Breast epithelium (tissue), 4 donors: ENCODE measurements at places on chromosomes 5 and 9. TPM values are rescaled to one million over a fixed set of nuclear protein-coding genes. Genes with fewer than 3 reads are reported as not detected.

- peak overlapping the region; percentile 21 for H3K27ac ChIP-seq
- H3K36me3 ChIP-seq = no peaks in the 10 kb centered on the region
- DNase-seq = no peak
- H3K4me3 ChIP-seq = no peak overlapping the region
- no peaks in the 10 kb centered on the region for H3K4me1 ChIP-seq
Measured at GRCh38 chr5:151592855-151593408, 1.8 kb upstream of the FAT2 start.

GRCh38 chr5:2149195-2149539 is 266.4 kb upstream of the IRX4 start:
- DNase-seq = no peak
- H3K4me1 ChIP-seq = no peaks in the 10 kb centered on the region
- H3K36me3 ChIP-seq = no peaks in the 10 kb centered on the region
- no peak overlapping the region for H3K4me3 ChIP-seq

GRCh38 chr9:79765466-79765865 is 193.7 kb downstream of the TLE4 start:
- no peak for DNase-seq
- no peaks in the 10 kb centered on the region for H3K27me3 ChIP-seq
- H3K27ac ChIP-seq = peak overlapping the region; percentile 31
- no peaks in the 10 kb centered on the region for H3K36me3 ChIP-seq
- H3K4me3 ChIP-seq = no peak overlapping the region

DNA sequence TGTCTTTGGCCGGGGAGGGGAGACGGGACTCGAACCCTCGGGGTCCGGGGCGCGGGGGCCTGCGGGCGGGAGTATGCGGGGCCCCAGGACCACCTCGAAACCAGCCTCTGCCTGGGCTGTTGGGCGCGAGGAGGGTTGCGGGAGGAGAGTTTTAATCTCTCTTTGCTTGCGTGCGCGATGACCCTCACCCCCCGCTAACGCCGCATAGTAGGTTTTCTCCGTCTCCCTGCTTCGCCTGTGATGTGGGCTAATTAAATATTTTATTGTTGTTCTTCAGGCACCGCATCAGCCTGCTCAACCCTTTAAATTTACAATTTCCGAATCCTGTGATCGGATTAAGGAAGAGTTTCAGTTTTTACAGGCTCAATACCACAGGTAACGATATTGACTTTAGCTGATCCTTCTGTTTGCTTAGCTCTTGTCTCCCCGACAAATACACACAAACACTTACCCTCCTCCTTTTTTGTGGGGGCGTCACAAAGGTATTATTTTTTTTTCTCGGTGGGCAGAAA is 1.7 kb downstream of the TLE4 start:
- H3K36me3 ChIP-seq = no peaks in the 10 kb centered on the region
- H3K27ac ChIP-seq = peak overlapping the region; percentile 97
- no peak for DNase-seq
- no peaks in the 10 kb centered on the region for H3K4me1 ChIP-seq

DNA sequence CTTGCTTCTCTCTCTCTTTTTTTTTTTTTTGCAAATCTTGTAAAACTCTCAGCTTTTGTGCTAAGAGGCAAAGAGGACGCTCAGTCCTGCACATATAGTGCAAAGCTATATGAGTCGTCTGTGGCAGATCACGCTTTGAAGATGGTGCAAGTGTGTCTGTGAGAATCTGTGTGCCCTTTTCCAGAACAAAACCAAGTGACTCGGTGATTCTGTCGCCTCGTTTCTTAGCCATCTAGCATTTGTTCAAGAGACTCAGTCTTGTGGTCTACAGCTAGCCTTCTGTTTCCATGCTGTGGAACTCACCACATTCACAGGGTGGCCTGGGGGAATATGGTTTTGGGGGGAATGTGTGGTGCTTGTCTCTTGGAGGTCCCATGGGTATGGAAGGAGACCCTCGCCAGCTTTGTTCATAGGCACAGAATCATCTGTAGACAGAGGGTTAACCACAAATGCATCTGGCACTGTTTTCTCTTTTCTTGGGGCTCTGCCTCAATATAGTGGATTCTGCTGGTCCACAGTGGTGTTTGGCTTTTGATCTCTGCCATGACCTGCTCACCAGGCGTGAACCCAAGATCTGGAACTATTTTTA is 82.1 kb downstream of the C9orf152 start:
- no peaks in the 10 kb centered on the region for H3K27me3 ChIP-seq
- DNase-seq = no peak
- no peaks in the 10 kb centered on the region for H3K36me3 ChIP-seq

DNA sequence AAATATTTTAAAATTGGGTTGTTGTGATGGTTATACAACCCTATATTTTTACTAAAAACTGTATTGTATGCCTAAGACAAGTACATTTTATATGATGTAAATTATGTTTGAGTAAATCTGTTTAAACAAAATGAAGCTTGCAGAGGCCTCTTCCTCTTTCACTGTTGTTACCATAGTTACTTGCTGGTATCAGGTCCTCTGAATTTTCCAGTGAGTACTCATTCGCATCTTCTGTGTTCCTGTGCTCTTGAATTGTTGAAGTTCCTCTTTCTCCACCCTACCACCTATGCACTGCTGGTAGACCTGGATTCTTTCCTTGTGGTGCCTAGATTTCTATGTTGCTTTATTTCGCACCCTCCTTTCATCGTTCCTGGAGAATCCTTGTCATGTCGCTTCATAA is 938.5 kb upstream of the ACO1 start:
- no peak overlapping the region for H3K4me3 ChIP-seq
- H3K27me3 ChIP-seq = no peaks in the 10 kb centered on the region
- DNase-seq = no peak

DNA sequence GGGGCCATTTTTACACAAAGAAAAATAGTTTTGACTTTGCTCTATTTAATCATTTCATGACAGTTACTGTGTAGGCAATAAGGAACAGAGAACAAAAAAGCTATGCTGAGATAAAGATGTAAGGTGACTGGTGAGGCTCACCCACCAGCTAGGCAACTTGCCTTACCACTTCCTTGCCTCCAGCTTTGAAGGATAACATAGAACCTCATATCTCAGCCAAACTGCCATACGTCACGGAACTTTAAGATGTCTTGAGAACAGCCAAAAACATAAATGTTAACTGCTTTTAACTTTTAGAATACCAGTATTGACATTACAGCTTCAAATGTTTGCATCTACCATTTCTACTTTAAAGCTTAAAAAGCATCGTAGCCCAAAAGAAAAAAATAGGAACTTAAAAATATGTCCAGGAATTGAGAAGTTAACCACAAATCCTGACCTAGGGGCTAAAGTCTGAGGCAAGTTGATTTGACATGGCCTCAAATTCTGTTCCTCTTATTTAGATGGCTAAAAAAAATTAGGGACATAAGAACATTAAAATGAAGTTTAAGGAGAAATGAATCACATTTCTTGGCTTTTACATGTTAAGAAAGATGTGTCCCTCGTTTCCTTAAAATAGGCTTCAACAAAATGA is 7.7 kb upstream of the GCNT4 start:
- H3K27ac ChIP-seq = no peak overlapping the region
- H3K4me3 ChIP-seq = no peak overlapping the region
- no peaks in the 10 kb centered on the region for H3K36me3 ChIP-seq
- H3K4me1 ChIP-seq = no peaks in the 10 kb centered on the region
- no peaks in the 10 kb centered on the region for H3K27me3 ChIP-seq

- no peak overlapping the region for H3K4me3 ChIP-seq
- no peaks in the 10 kb centered on the region for H3K4me1 ChIP-seq
- no peaks in the 10 kb centered on the region for H3K27me3 ChIP-seq
Measured at GRCh38 chr5:94623011-94623410, 4.5 kb downstream of the SLF1 start.

GRCh38 chr9:125784286-125785049 is 37.3 kb downstream of the PBX3 start:
- no peaks in the 10 kb centered on the region for H3K27me3 ChIP-seq
- H3K36me3 ChIP-seq = no peaks in the 10 kb centered on the region
- H3K4me1 ChIP-seq = no peaks in the 10 kb centered on the region
- DNase-seq = no peak
- no peak overlapping the region for H3K4me3 ChIP-seq
- H3K27ac ChIP-seq = no peak overlapping the region

GRCh38 chr5:164119806-164120447 is 614.5 kb downstream of the MAT2B start:
- DNase-seq = no peak
- no peak overlapping the region for H3K4me3 ChIP-seq
- no peaks in the 10 kb centered on the region for H3K36me3 ChIP-seq
- no peaks in the 10 kb centered on the region for H3K27me3 ChIP-seq

DNA sequence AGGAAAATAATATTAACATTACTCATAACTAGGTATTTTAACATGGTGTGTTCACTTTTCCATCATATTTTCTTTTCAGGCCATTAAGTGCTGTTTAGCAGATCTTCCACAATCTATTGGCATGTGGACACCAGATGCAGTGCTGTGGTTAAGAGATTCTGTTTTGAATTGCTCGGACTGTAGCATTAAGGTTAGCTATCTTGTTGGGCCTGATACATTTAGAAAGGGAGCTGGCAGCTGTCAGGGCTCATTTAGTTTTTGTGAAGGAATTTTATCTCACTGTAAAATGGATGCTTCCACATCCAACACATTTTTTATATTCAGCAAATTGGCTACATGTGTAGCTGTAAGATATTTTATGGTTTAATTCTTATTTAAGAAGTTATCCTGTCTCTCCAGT is 20.7 kb upstream of the TMOD1 start:
- no peaks in the 10 kb centered on the region for H3K36me3 ChIP-seq
- no peak overlapping the region for H3K4me3 ChIP-seq
- H3K27me3 ChIP-seq = no peaks in the 10 kb centered on the region
- H3K4me1 ChIP-seq = no peaks in the 10 kb centered on the region
- DNase-seq = no peak
- H3K27ac ChIP-seq = no peak overlapping the region

GRCh38 chr9:109730228-109730627 is 49.8 kb upstream of the PALM2AKAP2 start:
- no peaks in the 10 kb centered on the region for H3K4me1 ChIP-seq
- no peak overlapping the region for H3K27ac ChIP-seq
- H3K36me3 ChIP-seq = no peaks in the 10 kb centered on the region
- no peaks in the 10 kb centered on the region for H3K27me3 ChIP-seq
- H3K4me3 ChIP-seq = no peak overlapping the region

CCDC69 gene
- 97.0 TPM for total RNA-seq

SCGB3A2 gene
- not detected for total RNA-seq

NR2F1-AS1 gene
- 15.2 TPM for total RNA-seq

ST8SIA4 gene
- total RNA-seq = 2.6 TPM

PCDHGB3 gene
- total RNA-seq = 10.2 TPM

AFAP1L1 gene
- total RNA-seq = 108 TPM

QRFP gene
- not detected for total RNA-seq
